Tongue (tissue), 3 donors: ENCODE measurements at places on chromosomes 12 and 14. TPM values are rescaled to one million over a fixed set of nuclear protein-coding genes. Genes with fewer than 3 reads are reported as not detected.

DNA sequence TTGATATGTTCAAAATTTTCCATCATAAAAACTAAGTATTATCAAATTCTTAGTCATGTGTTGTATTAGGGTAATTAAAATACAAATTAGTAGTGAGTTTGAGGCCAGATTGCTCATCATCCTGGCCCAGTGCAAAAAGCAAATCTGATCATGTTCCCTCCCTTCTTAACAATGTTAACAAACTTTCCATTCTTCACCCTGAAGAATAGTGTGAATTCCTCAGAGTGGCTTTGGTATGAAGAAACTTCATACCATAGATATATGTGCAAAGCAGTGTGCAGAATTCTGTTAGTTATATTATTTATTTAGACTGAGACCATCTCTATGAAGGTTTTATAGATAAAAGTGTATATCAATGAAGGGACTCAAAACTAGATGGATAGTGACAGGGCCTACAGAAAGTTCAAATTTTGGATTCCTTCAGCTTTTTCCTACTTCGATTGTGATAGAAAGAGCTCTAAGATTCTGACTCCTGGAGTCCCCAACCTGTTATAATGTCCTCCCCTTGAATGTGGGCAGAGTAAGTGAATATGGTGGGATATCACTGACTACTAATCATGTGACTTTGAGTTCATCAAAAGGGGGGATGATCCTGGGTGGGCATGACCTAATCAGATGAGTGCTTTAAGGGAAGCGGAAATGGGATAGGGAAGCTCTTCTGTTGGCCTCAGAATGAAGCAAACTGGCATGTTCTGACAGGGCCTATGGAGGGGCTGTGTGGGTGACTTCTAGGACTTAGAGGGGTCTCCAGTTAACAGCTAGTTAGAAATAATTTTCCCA is 271.4 kb downstream of the BTG1 start:
- DNase-seq, result no peak

DNA sequence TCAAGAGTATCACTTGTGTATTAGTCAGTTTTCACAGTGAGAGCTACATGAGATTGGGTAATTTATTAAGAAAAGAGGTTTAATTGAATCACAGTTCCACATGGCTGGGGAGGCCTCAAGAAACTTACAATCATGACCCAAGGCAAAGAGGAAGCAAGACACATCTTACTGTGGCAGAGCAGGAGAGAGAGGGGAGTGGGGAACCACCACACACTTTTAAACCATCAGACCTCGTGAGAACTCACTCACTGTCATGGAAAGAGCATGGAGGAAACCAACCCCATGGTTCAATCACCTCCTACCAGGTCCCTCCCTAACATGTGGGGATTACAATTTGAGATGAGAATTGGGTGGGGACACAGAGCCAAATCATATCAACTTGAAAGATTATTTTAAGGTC is 522.9 kb downstream of the FLRT2 start:
- no peak for DNase-seq

- DNase-seq, result no peak
These were observed 7.9 kb downstream of the MIA2 start for GRCh38 chr14:39241637-39242036.

DNA sequence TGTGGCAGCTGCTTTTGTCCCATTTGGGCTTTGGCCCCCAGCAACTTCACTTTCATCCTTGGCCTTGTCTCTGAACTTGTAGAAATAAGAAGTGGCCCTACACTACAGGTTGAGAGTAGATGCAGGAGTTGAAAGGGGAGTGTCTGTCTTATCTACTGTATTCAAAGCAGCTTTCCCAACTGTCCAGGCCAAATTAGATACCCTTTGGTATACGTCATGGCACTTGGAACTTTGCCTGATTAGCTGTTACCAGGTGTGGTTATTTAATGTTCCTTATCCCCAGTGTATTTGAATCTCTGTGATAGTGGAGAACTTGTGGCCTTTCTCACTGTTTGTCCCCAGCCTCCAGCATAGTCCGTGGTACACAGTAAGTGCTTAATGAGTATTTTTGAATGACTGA is 33.5 kb downstream of the SUDS3 start:
- peak; percentile 9 for DNase-seq

GRCh38 chr12:62517887-62518286 is 51.3 kb downstream of the MON2 start:
- DNase-seq, result no peak

DNA sequence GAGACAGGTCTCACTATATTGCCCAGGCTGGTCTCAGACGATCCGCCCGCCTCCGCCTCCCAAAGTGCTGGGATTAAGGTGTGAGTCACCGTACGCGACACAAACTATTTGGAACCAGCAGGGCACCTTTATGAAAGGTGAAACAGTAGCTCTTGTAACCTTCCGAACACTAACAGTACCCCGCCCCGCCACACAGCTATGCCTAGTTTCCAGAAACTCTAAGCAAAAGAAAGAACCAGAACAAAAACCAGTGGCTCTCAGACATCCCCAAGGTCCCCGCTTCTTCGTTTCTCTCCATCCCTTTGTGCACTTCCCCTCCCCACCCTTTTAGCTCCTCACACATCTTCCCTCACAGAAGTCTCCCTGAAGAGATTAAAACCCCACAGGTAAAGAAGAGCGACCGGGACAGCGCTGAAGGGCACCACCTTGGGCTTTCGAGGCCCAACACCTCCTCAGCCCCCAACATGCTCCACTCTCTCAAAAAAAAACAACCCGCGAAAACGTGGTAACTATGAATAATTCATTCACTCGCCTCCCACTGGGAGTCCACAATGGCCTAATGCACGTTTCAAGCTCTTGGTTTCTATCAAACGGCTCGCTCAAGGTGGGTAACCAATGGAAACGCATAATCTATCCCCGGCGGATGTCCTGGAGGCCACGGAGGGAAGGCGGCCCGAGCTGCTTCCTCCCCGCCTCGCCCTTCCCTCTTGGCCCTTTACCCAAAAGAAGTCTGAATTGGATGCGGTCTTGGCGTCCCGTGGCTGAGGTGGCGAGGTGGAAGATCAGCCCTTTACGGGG is 877 bp downstream of the BAG5 start:
- DNase-seq, result peak; percentile 60

DNA sequence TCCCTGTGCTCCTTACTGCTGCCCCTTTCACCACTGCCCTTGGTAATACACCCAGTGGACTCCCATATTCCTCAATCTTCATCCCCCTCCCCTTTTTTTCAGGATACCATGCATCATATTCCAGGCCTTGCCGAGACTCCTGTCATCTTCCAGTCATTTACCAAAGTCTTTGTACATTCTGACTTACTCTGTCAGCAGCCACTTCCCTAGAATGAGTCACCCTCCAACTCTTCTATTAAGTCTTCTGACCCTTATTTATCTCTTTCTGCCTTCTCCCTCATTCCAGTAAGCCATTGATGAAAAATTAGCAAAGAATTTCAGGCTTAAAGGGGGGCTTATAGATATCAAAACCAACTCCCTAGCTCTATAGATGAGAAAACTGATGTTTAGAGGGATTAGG is 128.0 kb downstream of the STXBP6 start:
- no peak for DNase-seq

DNA sequence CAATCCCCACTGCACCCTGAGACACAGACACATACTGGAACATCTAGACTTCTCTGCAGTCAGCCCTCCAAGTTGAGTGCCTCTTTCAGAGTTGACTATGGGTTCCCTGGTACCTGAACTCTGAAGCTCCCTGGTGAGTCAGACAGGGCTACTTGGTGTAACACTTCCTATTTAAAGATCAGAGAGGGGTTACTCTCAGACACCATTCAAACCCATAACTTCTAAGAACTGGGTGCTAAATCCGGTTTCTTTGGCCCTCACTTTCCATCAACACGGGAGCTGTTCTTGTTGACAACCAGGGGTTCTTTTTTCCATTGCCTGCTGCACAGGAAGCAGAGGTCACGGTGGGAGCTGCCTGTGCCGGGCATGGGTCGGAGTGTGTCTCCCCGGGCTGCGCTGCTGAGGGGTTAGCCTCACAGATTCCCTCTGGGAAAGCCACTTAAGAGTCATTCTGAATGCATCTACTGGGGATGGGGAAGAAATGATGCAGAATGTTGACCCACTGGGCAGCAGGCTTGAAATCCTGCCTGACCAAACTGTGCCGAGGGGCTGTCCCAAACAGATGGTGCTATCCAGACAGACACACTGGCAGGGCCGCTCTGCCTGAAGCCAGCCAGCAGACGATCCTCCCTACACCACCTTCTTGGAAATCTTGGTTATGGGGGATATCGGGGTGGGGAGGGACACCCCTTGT is 74.1 kb downstream of the PITPNM2 start:
- DNase-seq, result no peak

DNA sequence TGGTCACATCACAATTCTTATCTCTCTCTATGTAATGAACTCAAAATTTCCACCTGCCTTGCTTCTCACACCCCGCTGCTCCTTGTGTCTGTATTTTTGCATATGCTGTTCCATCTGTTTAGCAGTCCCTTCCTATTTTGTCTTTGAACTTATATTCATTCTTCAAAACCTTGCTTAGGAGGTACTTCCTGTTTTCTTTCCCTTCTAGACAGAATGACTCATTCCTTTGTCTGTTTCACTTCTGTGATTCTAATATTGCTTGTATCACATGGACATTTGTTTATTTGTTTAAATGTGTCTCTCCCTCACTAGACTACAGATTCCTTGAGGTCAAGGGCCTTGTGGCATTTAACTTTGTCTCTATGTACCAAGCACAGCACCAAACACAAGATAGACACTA is 424.2 kb downstream of the ETNK1 start:
- no peak for DNase-seq

GRCh38 chr14:93797536-93797935 is 9.3 kb upstream of the PRIMA1 start:
- DNase-seq, result no peak

- no peak for DNase-seq
These were observed 17.1 kb downstream of the POU6F1 start for GRCh38 chr12:51200806-51201205.

- DNase-seq, result peak; percentile 14
These were observed 115.5 kb upstream of the AEBP2 start for GRCh38 chr12:19323805-19324204.

GRCh38 chr12:49882851-49883464 is 20.7 kb downstream of the FAIM2 start:
- DNase-seq, result no peak

DNA sequence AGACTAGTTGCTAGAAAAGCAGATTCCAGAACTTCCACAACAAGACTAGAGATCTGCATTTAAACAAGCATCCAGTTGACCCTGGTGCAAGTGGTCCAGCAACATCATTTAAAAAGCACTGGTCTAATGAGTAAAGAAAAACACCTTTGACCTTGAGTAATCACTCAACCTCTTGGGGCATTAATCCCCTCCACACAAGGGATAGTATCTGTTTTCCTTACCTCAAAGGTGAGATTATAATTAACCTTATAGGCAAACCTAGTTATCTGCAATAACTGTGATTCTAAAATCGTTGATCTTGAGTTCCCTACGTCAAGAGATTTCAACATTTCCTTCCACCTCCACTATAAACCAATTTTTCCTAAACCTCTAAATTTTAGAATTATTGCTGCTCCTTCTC is 1.1 kb downstream of the KDM5A start:
- peak; percentile 7 for DNase-seq

- no peak for DNase-seq
These were observed 39.2 kb downstream of the DACT1 start for GRCh38 chr14:58677001-58677400.

DNA sequence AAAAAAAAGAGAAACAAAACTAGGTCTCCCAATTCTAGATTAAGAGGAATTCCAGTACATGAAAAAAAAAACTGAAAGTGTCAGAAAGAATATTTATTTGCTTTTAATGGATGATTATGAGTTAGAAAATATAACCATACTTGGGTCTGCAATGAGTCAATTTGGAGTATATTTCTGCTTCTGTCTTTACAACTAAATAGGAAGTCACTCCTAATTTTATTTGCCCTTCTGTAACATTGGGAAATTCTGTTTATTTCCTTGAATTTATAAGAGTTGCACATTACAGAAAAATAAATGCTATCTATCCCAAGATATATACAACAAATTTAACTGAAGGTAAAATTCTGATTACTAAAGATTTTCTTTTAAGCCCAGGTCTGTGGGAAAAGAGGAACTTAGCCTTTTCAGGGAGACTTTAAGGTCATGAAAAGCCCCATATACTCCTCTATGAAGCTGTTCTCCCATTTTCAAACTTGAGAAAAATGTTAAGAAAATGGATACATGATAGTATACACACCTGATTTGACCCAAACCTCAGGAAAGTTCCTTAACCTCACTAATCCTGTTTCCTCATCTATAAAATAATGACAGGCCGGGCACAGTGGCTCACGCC is 7.2 kb downstream of the SINHCAF start:
- DNase-seq, result no peak

- DNase-seq, result no peak
These were observed 665.9 kb downstream of the BCL11B start for GRCh38 chr14:98606041-98606640.

GRCh38 chr14:91580876-91581577 is 70.9 kb upstream of the PPP4R3A start:
- DNase-seq, result no peak

- peak; percentile 6 for DNase-seq
These were observed 1.2 kb downstream of the ZNF410 start for GRCh38 chr14:73887694-73888459.

GRCh38 chr14:63205866-63206265 is 1.6 kb downstream of the RHOJ start:
- peak; percentile 44 for DNase-seq

DNA sequence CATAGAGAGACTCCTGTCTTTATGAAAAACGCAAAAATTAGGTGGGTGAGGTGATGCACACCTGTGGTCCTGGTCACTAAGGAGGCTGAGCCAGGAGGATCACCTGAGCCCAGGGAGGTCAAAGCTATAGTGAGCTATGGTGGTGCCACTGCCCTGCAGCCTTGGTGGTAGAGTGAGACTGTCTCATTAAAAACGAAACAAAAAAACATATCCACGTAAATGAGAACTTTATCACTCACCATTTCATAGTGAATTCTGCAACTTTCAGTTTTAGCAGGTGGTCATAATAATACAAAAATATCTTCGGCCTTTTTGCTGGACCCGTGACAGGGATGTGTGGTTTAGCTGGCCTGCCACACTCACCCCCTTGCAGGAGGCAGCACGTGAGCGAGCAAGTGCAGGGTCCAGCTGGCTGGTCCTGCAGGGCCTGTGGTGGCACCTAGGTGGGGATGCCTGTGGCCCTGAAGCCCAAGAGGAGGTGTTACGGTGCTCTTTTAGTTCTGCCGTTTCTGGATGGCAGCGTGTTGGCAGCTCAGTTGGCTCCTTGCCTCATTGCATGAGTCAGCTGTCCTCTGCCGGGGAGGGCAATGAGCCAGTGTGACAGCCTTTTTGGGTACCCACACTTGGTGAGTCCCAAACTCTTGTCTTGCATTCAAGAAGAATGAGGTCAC is 1330.7 kb upstream of the TMEM132C start:
- peak; percentile 64 for DNase-seq

Gene PRKCH
- total RNA-seq, result 34.4 TPM

Gene ADAM20
- total RNA-seq, result 5.0 TPM

Gene POTEM
- not detected for total RNA-seq

Gene CLECL1
- total RNA-seq, result 0.41 TPM

Gene MMP17
- total RNA-seq, result 6.8 TPM

Gene KCNJ8
- total RNA-seq, result 50.1 TPM

Gene SPRING1
- total RNA-seq, result 14.7 TPM

Gene TTC7B
- total RNA-seq, result 23.9 TPM
